ENCODE measurements at places on chromosomes 4 and X.

DNA sequence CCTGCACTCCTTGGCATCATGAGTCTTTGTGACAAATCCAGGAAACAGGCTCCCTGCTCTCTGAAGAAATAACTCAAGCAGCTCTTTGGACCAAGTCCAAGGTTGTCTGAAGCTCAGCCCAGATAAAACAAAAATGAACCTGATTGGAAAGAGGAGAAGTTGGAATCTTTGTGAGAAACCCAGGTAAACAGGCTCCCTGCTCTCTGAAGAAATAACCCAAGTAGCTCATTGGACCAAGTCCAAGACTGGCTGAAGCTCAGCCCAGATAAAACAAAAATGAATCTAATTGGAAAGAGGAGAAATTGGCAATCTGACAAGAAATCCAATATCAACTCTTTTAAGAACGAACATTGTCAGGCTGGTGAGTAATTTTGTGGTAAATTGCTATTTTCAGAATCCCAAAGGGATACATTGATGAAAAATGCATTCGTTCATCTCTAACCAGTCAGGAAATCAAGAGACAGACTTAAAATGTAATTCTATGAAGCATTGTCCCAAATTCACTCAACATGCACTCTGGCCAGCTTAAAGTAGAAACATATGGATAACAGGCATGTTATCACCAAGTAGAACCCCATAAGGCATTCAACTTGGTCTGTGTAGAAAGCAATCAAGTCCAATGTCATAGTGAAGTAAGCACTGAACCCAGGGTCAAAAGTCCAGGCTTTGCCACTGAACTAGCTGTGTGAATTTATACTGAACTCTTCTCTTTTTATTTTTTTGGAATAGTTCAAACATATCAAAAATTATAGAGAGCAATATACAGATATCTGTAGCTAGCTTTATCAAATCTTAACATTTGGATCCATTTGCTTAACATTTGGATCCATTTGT is 16.8 kb upstream of the NFXL1 start:
- no peak for DNase-seq

GRCh38 chr4:176393306-176394013 is 73.7 kb downstream of the SPCS3 start:
- no peak for DNase-seq

DNA sequence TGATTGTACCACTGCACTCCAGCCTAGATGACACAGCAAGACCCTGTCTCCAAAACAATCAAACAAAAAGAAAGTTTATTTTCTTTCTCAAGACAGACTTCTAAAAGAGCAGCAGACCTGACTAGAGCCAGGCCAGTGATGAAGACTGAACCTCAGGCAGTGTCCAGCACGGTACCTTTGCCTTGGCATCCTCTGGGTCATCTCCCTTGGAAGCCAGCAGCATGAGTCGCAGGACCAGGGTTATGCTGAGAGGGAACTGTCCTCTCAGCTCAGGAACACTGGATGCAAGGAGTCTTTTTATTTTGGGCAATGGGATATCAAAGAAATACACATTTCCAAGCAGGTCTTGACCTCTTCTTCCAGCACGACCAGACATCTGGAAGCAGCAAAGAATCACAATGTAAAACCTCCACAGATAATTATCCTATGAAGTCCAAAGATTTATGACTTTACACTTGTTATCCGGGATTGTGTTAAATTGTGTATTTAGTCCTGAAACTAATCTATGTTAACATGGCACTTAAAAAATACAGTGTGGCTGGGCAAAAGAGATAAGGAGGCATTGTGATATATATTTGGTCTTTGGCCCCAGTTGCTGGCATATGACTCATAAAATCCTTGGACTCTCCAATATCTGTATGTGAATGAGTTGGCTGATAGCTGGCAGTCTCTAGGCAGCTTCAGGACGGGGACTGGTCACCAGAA is 66.0 kb upstream of the DDX60 start:
- DNase-seq, result no peak

GRCh38 chrX:74465424-74465823 is 44.1 kb downstream of the SLC16A2 start:
- peak; percentile 22 for DNase-seq

- DNase-seq, result peak; percentile 84
These were observed at the start of gene BMPR1B for GRCh38 chr4:94757192-94758140. Gene BMPR1B, plus strand, starts transcription at chr4:94757955. Its CDS starts 346,470 bp downstream, at chr4:95104425.

GRCh38 chr4:5758741-5759140 is 47.7 kb downstream of the EVC start:
- DNase-seq, result no peak

- DNase-seq, result peak; percentile 48
These were observed 15.6 kb downstream of the XPNPEP2 start for GRCh38 chrX:129754056-129755024.

GRCh38 chrX:79169484-79169883 is 25.0 kb downstream of the GPR174 start:
- no peak for DNase-seq

DNA sequence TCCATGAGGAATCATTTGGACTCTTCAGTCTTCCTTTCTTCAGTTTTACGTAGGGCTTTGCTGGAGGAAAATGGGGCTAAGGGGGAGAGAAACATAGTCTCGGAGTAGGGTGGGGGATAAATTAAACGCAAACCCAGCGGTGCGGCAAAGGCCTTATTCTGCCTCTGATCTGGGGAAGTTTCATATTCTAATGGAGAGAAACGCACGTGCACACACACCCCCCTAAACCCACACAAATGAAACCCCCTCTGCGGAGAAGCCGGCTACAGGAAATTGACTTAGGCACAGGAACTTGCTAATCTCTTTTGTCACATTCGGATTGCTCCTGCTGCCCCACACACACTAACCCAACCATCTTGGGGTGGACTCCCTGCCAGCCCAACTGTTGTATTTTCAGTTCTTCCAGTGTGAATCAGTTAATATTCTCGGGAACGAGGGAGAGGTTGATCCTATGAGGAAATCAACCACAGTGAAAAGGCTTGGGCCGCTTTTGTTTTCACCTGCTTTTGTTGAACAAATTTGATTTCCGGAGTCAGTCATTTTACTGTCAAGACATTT is at the start of gene RHOH:
Gene RHOH, plus strand, starts transcription at position 308 of the 558 bp plus-strand sequence. CDS start 46,356 bp downstream, outside the sequence.
- peak; percentile 60 for DNase-seq

DNA sequence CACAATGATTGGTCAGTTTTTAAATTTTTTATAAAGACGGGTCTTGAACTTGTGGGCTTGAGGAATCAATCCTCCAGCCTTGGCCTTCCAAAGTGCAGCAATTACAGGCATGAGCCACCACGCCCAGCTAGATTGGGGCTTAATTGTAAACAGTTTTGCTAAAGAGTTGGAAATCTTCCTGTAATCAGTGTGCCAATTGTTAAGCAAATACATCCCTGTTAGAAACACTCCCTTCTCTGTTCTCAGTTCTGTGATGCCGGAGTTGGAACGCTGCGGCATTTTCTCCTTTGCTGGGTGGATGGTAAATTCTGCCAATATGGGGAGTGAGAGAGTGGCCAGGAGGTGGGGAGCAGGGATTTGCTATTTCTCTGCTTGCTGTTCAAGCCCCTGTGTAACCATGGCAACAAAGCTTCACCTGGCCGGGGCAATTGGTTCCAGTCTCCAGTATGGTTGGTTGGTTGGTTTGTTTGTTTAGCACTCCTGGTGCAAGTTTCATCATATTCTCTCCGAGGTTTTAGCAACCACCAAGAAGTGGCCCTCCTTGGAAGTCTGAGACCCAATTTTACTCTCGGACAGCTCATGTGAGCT is 3.0 kb upstream of the SPATA4 start:
- peak; percentile 35 for DNase-seq

DNA sequence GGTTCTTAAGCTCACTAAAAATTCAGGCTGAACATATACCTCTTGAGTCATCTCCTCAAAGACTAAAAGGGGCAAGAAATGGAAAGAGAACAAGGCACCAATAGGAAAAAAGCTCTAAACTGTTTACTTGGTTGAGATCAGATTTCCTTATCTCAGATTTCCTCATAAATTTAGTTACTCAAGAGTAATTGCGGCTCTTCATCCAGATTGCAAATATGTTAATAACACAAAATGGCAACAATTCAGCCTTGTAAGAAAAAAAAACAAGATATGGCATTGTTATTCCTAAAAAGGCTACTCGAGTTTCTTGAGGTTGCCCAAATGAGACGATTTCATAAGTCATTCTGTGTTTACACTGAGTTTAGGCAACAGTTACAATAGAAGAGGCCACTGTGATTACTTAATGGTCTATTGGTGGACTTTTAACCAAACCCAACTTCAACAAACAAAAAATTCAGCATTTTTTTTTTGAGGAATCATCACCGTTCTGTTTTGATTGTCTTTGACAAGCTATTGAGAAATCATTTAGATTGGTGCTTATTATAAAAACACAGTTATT is 97.9 kb upstream of the PDHA1 start:
- no peak for DNase-seq

DNA sequence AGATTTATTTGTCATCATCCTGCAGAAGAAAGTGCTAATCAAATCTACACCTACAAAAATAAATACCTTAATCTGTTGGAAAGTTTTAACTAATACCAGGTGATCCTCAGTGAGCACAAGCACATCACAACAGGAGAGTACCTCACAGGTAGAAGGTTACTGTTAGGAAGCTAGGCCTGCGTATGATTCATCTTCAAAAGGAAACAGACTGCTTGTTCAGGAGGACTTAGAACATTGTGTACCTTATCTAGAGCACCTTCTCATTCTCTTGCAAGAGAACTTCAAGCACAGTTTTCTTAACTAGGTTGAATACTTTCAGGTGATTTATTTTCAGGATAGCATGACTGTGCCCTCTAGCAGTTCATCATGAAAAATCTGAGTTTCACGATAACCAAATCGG is 54.2 kb downstream of the MND1 start:
- no peak for DNase-seq

DNA sequence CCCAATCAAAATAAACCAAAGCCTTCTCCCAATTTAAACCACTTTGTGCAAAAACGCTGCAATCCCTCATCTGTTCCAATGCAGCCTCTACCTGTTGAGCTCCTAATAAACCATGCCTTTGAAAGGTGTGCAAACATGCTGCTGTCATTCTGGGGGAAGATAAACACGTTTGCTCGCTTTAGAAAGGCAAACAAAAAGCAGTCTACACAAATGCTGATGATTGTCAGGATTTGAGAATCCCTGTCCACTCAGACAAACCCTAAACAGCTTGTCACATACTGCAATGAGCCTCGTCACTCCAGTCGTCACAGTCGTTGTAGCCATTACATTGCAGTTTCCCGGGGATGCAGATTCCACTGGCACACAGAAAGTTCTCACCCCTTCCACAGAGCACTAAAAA is 145.2 kb downstream of the CORIN start:
- DNase-seq, result no peak

GRCh38 chr4:120922381-120923206 is at the start of gene PRDM5:
Gene PRDM5, minus strand, starts transcription at chr4:120922726. Its CDS starts 118 bp downstream, at chr4:120922608.
- peak; percentile 76 for DNase-seq

DNA sequence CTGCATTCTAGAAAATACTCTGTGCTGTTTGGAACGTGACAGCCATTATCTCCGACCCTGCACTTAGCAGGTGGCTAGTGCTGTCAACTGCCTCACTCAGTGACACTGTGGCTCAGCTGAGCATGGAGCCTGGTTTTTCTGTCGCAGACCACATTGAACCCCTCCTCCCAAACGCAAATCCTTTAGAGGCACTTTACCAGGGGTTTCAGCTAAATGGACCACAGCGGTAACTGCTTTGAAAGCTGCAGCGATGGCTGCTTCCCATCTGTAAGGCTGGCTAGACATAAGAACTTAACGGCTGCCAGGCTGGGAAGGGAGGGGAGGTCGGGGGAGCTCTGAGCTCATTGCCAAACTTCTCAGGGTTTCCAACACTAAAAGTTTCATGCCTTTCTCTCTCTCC is 8.1 kb downstream of the SLC34A2 start:
- no peak for DNase-seq

GRCh38 chr4:136637071-136637777 is 895.1 kb downstream of the PCDH18 start:
- peak; percentile 70 for DNase-seq

GRCh38 chrX:47644557-47645091 is 5.7 kb downstream of the ELK1 start:
- peak; percentile 78 for DNase-seq

DNA sequence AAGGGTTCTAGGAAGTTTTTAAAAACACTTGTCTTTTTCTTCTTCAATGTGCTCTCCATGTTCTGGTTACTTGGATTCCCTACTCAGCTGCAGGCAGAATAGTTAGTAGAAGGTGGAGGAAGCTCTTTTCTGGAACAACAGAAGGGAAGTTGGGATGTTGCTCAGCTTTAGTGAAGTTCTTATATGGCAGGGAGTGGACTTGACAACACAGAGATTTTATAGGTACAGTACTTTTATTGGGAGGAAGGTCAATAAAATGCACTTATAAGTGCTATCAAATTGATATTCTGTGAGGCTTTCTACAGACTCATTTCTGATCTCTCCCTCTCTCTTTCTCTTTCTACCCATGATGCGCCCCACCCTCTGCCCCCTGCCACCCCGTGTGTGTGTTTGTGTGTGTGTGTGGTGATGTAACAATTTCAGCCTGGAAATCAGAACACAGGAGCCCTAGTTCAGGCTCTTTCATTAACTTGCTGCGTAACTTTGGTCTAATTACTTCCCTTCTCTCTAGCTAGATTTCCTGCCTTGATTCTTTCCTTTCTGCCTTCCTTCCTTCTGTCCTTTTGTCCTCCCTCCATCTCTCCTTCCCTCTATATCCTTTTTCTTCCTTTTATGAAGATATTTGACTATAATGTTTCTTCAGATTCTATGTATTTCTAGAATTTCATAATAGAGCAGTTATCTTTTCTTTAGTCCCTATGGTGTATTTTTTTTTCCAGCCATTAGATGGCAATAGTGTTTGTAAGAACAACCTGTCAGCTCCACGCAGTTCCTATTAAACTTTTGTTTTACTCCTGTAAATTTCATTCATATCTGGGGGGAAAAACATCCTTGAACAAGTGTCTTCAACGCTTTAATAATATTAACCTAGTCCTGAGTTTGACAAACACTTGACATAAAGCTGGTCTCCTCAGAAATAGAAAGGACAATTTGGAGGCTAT is 37.1 kb downstream of the HEPH start:
- no peak for DNase-seq

DNA sequence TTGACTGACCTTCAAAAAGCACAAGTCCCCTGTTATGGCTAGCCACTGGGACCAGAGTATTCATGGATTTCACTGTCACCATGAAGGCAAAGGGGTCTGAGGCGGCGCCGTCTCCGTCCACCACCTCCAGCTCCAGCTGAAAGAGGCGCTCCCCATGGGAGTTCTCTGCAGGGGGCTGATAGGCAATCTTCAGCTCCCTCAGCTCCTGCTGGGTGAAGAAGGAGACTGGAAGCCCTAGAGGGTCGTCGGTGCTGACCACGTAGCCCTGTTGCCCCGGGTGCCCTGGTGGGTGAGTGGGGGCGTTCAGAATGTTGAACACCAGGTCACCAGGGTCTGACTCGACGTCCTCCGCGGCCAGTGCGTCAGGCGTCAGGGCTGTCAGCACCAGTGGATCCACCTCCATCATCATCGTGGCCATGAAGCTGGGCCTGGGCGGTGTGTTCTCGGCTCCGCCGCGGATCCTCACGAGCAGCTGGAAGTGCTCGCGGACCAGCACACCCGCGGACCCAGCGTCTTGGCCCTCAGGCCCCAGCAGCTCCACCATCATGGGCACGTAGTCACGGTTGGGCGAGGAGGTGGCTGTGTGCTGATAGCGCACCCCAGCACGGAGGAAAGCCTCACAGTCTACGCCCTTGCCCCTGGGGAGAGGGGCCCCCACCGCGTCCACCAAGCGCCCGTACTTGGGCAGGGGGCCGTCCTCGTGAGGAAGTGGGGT is 987 bp downstream of the FREM3 start:
- no peak for DNase-seq
